Activated B cell treated with CpG ODN at 0.5 μM for 24 hours (primary cell): ENCODE measurements at places on chromosomes 5 and 9.

GRCh38 chr5:80181618-80182211 lies 74.1 kb downstream of the SERINC5 start:
- DNase-seq: no peak

DNA sequence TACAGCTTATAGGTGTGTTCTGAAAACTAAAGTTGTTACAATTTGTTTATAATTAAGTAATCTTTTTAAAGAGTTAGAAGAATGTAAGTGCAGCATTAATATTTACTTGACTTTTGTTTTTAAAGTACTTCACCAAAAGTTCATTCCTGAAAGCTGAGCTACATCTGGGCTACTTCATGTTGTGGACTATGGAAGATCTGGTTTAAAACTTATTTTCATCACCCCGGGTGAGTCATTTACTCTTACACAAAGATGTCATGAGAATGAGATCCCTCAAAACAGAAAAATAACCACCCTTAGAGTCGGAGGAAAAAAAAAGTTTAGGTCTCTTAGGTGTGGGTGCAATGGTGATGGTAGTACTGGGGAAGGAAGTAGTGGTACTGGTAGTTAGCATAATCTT lies 5.1 kb downstream of the POU5F2 start:
- no peak for DNase-seq

GRCh38 chr9:127540664-127541041 lies 71.4 kb upstream of the STXBP1 start:
- DNase-seq: no peak

DNA sequence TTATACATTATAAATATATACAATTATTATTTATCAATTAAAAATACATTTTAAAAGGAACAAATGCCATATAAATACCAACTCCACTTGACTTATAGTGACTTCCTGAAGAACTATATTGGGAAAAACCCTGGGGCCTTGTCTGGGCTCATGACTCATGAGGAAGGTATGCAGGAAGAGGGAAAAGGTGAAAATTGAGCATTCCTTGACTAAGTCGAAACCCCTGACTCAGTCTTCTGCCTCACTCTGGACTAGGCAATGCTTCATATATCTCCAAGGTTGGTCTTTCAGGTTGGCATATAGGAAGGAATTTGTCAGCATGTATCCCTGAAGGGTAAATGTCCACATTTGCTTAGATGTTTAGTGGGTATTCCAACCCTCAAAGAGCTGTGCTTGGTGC lies 78.5 kb downstream of the SH3TC2 start:
- no peak for DNase-seq

DNA sequence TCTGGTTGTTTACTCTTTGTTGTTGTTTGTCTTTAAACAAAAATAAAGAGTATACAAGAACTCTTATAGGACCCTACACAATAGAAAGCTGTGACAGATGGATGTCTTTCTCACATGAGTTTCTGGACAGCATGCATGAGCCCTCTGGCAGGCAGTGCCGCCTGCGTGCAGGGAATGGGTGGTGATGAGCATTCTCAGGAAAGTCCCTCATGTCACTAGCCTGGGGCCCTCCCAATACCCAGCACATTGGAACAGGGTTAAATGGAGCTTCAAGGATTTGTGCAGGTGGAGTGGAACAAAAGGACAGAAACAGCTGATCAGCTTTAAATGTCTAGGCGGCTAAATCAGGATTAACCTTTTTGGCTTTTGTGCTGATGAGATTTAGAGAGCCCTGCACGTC lies 181.0 kb upstream of the CD180 start:
- DNase-seq: no peak

DNA sequence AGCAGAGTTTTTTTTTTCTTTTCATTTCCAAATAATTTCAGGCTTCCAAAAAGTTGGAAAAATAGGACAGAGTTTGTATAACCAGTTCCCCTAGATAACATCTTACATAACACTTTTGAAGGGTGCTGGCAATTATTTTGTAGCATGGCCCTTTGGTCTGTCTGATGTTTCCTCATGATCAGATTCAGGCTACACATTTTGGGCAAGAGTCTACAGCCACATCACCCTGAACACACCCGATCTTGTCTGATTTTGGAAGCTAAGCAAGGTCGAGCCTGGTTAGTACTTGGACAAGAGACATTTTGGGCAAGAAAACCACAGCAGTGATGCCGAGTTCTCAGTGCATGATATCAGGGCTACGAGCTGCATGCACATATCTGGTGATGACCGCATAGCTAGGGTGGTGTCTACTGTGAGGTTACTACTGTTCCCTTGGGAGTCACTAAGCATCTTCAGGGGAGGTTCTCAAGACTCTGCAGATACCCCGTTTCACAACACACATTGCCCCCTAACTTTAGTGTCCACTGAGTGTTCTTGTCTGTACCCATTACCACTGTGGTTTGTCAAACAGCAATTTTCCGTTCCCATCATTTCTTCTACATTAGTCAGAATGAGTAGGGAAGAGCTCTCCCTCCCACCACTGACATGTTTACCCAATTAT lies 86.2 kb downstream of the TTC39B start:
- DNase-seq: no peak

DNA sequence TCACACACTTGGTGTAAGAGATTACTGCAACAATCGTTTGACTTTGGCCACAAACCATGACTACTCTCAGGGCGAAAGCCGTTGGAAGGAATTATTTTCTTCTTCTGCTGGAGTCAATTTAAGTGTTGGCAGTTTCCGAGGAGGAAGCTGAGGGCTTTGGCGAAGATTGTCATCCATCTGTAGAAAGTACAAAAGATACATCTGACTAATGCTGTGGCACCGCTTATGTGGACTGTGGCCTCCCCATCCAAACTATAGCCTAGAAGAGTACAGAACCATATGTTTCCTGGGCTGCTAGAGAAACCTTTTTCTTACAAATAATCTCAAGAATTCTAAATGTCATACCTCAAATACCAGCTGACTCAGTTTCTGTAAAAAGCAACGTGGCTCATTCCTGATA lies 7.4 kb downstream of the MTX3 start:
- no peak for DNase-seq

GRCh38 chr9:75505654-75506053 lies 384.8 kb upstream of the PCSK5 start:
- no peak for DNase-seq

GRCh38 chr5:119302916-119303897 lies 52.6 kb upstream of the TNFAIP8 start:
- no peak for DNase-seq

GRCh38 chr5:144017119-144017518 lies 153.3 kb downstream of the YIPF5 start:
- DNase-seq: no peak

DNA sequence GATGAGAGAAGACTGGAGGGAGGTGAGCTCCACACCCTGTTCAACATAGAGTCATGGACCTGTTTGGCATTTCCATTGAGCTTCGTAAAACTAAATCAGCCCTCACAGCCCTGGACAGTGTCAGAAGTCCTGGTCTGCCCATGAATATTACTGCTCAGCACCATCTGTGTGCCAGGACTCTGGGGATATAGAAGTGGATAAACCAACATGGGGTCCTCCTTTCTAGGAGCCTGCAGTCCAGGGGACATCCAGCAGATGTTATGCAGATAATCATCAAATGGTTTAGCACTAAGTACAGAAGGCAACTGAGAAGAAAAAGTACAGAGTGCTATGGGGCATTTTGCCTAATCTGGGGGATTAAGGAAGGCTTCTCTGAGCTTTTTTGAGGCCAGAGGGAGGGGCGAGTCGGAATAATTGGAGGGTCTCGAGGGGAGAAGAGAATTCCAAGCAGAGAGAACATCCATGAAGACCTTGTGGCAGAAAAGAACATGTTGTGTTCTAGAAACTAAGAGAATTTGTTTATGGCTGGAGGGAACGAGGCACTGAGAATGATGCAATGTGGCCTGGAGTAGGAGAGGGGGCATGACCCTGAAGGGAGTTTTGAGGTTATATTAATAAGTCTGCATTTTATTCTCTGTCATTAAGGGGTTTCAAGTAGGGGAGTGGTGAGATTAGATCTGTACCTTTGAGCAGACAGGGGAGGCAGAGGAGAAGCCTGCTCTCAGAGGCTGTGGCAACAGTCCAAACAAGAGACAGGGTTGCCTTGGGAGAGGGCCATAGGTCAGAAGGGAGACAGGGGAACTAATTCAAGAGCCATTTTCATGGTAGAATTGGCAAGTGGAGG lies 63.5 kb upstream of the SLC2A8 start:
- DNase-seq: no peak

- DNase-seq: no peak
Measured at GRCh38 chr5:15376803-15377202, 123.2 kb upstream of the FBXL7 start.

- DNase-seq: no peak
Measured at GRCh38 chr5:173016598-173017046, 33.1 kb downstream of the ATP6V0E1 start.

- DNase-seq: no peak
Measured at GRCh38 chr9:17519761-17520160, 59.1 kb upstream of the SH3GL2 start.

DNA sequence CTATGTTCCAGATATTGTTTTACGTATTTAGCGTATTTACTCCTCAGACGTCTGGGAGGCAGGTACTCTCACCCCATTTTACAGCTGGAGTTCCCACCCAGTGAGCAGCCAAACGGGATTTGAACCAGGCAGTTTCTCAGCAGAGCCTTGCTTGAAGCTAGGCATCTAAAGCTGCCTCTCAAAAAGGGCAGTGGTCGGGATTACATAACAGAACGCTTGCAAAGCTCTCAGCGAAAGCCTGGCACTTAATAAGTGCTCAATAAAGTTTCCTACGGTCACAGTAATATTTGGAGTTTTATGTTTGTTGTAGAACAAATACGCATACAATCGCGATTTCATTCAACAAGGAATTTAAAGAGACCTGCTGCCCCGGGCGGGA lies 286 bp upstream of the BSPRY start:
- DNase-seq: no peak

DNA sequence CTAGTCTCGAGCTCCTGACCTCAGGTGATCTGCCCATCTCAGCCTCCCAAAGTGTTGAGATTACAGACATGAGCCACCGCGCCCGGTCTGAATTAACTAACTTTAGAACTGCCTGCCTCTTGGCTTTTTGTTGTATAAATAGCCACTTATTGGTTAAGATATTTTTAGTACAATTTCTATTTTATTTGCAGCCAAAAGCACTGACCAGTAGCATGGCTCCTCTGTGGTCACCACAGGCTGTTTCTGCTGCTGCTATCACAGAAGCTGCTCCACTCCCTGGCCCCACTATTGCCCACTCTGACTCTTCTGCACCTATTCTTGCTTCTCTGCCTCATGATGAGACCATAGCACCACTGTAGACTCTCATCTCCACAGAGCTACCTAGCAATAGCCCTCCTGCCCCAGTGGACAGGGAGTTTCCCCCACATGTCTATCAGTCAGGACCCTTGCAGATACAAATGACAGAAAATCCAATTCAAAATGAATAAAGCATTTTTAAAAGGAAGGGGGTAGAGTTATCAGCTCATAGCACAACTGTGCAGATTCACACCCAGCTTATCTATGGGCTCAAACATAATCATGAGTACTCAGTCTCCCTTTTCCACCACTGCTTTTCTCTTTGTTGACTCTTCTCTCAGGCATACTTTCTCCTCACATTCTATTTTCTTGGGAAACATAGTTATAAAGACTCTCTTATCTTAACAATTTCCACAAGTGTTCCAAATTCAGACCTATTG lies 151.8 kb upstream of the EPB41L4A start:
- DNase-seq: no peak

DNA sequence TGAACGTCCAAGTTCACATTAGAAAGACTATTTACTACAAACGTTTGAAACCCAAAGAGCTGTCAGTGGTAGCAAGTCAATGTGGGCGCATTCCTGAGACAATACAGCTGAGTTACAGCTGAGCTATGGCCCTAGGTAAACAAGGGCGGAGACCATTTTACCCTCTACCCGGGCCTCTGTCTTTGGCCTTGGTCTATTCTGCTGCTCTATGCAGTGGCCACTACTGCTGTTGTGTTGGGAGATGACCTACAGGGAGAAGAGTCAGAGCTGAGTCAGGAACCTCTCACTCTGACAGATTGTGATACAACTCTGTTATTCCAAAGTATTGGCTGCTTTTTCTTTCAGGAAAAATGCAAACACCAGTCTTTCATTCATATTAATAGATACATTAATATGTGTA lies 700.6 kb downstream of the SEMA5A start:
- DNase-seq: no peak

- DNase-seq: no peak
Measured at GRCh38 chr5:110738503-110738811, 350 bp upstream of the SLC25A46 start.

GRCh38 chr5:180389252-180390101 lies 36.3 kb upstream of the GFPT2 start:
- no peak for DNase-seq

DNA sequence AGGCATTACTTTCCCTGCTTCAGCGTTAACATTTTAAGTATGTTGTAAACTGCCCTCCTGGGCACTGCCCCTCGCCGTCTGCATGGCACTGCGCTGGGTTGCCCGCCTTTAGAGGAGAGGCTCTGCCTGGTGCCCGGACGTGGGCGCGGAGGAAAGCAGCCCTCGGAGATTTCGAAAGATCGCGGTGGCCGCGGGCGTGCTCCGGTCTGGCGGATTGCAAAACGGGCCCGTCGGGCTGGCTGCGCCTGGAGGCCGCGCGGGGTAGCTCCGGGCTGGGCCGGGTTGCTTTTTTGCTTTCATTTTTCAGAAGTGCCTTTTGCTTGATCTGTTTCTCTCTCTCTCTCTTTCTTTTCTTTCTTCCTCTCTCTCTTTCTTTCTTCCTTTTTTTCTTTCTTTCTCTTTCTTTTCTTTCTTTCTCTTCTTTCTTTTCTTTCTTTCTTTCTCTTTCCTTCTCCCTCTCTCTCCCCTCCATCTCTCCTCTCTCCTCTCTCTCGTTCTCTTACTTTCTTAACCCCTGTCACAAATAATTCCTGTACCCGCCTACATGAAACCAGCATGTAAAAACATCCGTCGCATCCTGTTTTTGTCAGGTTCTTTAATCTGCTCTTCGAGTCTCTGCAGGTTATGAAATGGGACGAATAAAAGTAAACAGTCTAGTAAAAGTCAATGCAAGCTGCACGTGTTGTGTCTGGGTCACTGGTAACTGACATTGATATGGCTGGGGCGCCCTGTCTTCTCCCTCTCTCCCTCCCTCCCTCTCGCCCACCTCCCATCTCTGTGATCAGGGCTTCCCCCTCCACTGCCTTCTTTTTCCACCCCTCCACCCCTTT lies 1.7 kb downstream of the FST start:
- DNase-seq: peak; percentile 40

DNA sequence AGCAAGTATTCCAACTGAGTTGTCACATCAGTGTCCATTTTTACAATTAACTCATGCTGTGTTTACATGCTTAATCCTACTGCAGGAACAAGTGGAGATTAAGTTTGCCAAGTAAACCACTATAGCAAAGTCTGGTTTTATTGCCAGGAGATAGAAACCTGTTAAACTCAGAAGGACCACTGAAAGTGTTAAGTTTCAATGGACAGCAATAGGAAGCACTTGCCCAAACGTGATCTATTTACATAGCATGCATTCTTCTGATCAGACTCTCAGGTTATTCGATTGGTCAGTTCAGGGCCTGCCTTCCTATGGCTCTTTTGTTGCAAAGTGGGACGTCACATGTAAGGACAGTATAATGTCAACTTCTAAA lies 28.0 kb upstream of the IFNK start:
- DNase-seq: no peak
